ENCODE measurements at places on chromosomes 3 and 15.
A peak's percentile ranks its signal among the peaks of the same experiment; 100 is the strongest.

DNA sequence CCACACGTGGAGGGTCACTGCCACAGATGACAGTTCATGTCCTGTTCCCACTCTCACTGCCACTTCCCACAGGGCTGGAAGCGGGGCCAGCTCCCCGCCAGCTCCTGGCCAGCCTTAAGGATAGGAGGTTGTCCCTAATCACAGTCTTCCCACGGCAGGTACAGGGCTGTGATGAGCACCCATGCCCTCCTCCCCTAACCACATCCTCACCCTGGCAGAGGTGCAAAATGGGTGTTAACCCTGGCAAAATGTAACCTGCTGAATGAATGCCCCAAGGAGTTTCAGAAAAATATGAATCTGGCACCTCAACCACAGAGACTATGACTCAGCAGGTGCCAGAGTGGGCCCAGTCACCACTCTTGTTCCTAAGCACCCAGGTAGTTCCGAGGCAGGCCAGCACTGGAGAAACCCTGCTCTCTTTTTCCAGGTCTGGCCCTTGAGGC lies 185.1 kb upstream of the TPM1 start:
- DNase-seq: no peak

- DNase-seq: no peak
These were observed 10.6 kb upstream of the SH3BP5 start for GRCh38 chr3:15342945-15343344.

- DNase-seq: peak; percentile 66
These were observed 97.2 kb upstream of the FLNB start for GRCh38 chr3:57910990-57911389.

- no peak for DNase-seq
These were observed 52.3 kb downstream of the PTPRG start for GRCh38 chr3:61613666-61614065.

DNA sequence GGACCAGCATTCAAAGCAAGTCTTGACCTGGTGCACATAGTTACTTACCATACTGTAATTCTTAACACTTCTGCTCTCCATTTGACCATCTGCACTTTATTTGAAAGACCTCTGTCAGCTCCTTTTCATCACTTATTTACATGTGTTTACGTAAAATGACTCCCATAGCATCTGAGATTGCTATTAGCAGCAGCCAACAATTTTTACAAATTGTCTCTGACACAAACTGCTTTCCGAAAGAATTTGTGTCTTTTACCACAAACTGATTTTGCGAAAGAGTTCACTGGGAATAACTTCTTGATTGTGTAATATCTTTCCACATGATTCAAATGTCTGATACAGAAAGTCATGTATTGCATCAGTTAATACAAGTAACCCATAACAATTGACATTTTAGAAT lies 144.1 kb upstream of the PEX5L start:
- DNase-seq: no peak

GRCh38 chr15:95973566-95974256 lies 356.8 kb upstream of the NR2F2 start:
- peak; percentile 5 for DNase-seq

DNA sequence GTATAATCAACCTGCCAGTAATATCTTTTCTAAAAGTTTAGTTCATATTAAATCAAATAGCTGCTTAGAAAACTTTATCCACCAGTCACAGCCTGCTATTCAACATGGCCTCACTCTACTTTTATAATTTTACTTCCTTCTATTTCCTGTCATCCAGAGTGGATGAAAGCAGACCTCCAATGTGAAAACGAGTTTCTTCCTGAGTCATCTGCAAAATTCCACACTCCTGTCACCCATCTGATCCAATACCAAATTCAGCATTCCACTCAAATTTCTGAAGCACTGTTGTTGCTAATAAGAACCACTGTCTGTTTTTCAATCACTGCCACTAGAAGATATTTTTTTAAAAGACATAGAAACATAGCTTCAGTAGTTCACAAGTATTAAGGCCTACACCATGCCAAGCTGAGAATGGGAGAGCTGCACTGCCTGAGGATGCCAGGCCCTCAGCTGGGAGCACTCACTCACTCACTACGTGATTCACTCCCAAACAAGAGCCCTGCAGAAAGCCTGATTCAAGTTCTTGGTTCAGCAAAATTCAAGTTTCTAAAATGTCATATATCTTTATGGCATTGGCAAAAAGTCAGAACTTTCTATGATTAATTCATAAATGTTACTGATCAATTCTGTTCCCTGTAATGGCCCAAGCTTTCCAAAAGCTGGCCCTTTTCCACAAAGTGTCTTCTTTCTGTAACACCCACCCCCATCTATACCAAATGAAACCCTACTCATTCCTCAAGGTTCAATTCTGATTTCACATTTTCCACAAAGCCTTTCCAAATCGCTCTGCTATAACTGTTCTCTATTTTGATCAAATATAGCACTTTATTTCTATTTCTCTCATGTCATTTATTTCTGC lies 82.9 kb downstream of the FSIP1 start:
- no peak for DNase-seq

GRCh38 chr3:101828691-101829436 lies 20.4 kb upstream of the NFKBIZ start:
- no peak for DNase-seq

DNA sequence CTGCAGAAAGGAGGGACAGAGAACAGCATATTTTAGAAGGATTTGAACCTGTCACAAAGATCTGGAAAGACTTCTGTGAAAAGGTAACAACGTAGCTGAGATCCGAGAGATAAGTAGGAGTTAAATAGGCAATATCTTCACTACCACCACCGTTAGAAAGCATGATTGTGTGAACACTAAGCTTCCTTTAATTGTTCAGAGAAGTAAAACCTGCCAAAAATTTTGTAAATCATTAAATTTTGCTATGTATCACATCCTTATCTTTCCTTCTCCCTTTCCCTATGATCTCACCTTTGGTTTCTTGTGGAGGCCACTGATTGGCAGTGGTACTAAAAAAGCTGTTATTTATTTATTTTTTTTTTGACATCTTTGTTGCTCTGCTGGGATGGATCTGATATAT lies 346.9 kb downstream of the NLGN1 start:
- no peak for DNase-seq

DNA sequence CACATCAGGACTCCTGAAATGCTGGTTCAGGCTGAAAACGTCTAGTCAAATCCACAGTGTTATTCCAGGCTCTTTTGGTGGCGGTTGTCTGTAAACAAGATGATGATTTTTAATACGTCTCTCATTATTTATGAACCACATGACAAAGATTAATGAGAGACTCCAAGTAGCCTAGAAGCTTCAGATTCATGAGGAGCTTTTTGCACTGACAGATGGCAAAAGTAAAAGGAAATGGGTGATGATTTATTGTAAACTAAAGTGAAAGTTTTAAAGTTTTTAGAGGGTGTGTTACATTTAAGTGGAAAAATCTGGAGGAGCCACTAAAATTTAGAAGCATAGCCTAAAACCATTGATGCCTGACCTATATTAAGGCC lies 77.0 kb downstream of the BBX start:
- DNase-seq: peak; percentile 14

GRCh38 chr3:25029820-25030219 lies 398.2 kb upstream of the RARB start:
- DNase-seq: no peak

DNA sequence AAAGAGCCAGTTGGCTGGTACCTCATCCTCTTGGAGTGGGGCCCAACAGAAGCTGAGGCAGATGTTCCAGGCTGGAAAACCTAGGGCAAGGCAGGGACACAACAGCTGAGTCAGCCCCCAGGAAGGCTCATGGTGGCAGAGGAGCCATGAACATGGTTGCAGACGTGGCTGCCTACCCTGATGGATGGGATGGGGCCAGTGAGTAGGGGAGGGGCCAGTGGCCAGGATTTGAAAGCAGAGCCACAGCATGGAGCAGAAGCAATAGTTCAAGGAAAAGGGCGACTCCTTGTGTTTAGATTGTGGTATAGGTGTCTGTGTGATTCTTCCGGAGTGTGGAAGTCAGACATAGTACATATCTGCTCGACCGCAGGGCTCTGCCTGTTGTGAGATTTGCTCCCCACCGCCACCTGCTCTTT lies 24.2 kb downstream of the PXYLP1 start:
- no peak for DNase-seq

DNA sequence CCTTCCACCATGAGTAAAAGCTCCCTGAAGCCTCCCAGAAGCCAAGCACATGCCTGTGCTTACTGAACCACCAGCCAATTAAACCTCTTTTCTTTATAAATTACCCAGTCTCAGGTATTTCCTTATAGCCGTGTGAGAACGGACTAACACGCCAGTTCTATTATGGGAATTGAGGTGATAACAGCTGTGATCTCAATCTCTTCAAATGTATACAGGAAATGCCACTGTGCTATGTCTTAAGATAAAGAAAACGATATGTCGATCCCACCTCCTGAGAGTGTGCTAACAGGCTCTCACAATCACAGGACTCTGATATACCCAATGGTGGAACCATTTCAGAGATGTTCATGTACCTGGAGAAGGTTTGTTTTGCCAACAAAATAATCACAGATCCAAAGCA lies 26.2 kb downstream of the CHSY1 start:
- DNase-seq: no peak

- peak; percentile 67 for DNase-seq
These were observed 29.9 kb upstream of the GRIP2 start for GRCh38 chr3:14570089-14570488.

GRCh38 chr3:80734920-80735319 lies 967.1 kb upstream of the ROBO1 start:
- DNase-seq: no peak

DNA sequence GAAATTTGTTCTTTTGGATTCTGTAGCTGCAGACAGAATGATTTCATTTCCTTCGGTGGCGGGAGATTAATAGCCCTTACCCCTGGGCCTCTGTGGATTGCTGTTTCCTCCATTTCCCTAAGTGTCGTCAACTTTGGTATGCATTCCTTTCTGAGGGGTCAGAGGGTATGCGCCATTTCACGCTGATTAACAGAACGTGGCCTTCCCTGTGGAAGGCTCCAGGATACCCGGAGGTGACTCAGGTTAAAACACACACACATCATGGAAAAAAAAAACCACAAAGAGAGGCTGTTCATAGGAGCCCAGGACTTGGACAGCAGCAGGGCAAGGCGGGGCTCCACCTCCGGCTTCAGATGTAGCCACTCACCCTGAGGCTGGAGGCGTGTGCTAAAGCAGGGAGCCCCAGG lies 51.9 kb downstream of the EPHB1 start:
- DNase-seq: no peak

DNA sequence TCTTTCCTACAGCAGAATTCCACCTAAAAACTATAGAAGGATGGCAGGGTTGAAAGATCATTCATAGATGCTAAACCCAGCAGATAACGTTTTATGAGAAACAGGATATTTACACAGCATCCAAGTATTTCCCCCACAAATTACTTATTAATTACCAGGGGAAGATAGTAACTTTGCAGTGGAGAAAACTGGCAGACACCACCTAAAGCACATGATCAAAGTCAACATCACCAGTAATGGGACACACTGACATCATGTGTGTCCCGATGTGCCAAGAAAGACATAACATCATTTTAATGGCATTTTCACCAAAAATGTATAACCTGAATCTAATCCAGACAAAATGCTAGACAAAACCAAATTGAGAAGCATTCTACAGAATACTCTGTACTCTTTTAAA lies 220.4 kb upstream of the THBS1 start:
- no peak for DNase-seq

DNA sequence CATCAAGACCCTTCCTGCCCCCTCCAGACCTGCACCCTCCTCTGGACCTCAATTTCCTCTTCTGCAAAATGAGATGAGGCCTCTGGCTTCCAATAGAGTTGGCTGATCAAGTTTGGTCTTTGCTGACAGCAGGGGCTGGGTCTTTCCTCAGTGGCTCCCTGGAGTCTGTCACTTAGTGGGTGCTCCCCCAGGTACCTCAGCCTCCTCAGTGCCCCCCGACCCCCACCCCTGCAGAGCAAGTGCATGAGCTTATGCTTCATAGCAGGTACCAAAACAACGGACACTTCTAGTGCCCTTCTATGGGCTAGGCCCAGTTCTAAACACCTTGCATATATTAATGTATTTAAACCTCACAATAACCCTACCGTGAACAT lies 6.9 kb upstream of the PLXND1 start:
- no peak for DNase-seq

- DNase-seq: no peak
These were observed 120.7 kb downstream of the CHDH start for GRCh38 chr3:53725387-53725995.

DNA sequence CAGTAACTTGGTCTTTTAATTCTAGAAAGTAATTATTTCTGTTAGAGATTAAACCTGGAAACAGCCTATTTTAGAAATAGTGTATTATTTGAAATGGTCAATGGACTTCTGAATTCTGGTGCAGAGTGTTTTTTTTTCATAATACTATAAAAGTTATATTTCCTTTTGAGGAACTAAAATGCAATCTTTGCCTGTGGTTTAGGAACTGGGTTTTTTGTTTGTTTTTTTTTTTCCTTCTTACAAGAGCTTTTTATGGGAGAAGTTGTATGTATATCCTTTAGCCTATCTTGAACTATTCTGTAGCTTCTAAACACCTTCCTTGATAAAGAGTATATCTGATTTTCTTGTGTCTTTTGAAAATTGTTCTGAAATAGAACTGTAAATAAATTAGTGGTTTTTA lies 88.3 kb downstream of the ARIH1 start:
- DNase-seq: peak; percentile 38

DNA sequence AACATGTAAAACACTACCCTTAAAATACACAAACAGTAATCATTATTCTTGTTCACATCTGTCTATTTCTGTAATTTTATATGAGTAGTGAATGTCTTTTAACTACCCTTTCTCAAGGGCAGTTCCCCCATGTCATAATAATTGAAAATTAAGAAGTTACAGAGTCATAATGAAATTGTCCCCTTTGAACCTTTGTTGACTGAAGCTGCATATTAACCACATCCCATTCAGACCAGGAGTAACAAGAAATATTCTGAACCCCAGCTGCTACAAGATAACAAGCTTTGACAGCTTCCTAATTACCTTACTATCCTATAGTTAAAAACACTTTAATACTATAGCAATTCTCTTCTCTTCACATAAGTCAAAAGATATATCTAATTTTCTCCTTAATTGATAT lies 635.9 kb upstream of the SUCLG2 start:
- DNase-seq: no peak

DNA sequence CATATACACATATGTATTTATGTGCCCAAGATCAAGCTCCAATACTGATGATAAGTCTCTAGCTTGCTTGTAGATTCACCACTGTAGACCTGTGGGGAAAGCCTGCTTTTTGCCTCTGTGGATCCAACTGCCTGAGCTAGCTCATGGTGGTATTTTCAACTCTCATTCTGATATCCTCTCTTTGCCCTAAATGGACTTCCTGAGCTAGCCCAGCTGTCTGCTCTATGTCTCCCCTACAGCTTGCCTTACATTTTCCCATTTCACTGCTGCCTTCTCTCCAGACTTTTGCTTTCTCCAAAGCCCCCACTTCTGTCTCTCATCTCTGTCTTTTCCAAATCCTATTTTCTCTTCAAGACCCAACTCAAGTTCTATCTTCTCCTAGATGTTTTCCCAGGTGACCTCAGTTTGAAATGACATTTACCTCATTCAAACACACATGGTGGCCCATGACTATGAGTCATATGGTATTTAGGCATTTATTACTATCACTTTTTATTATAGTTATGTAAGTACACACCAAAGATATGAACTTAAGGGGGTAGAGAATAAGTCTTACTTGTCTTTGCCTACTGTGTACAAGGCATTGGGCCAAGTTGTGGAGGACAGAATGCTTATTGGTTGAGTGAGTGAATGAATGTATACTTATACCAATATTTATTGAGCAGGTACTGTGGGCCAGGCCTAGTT lies 191.7 kb downstream of the NR1D2 start:
- no peak for DNase-seq

All from common myeloid progenitor, CD34-positive (primary cell).